Fibroblast of lung (primary cell): ENCODE measurements at places on chromosomes 2 and 18. TPM values are rescaled to one million over a fixed set of nuclear protein-coding genes. Genes with fewer than 3 reads are reported as not detected.

Gene TUBA3E
- not detected in 2 replicates for polyA plus RNA-seq

Gene AGXT
- not detected in 2 replicates for polyA plus RNA-seq

Gene ANKRD23
- polyA plus RNA-seq, result 0.41 and 0.70 TPM in 2 replicates

Gene NEUROD1
- polyA plus RNA-seq, result not detected in 2 replicates

DNA sequence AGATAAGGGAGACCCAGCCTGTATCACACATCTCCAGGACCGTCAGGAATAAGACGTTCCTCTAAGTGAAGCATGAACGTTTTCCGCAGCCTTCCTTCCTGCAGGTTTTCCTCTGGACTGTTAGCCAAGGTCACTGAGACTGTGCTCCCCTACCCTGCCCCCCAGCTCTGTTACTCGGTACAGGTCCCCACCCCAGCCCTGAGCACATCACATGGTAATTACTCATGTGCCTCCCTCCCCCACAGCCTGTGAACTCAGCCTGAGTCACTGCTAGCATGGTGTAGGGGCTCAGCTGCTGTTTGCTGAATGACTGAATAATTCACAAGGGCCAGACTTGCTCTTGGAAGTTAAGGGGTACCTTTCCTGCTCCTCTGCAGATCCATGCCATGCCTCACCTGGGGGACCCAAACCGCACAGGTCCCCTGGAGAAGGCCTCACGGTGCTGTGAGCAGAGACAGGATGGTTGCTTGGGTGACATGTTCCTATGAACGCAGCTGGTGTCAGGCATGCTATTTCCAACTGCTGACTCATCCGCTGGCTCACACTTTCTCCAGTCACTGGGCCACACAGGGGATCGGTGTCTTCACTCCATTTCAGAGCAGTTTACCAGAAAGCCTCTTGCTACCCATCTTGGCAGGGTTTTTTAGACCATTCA is 88.2 kb downstream of the PLB1 start:
- DNase-seq, result peak; percentile 96

- no peak for DNase-seq
Observed at GRCh38 chr2:226730481-226730880, 69.1 kb downstream of the IRS1 start.

DNA sequence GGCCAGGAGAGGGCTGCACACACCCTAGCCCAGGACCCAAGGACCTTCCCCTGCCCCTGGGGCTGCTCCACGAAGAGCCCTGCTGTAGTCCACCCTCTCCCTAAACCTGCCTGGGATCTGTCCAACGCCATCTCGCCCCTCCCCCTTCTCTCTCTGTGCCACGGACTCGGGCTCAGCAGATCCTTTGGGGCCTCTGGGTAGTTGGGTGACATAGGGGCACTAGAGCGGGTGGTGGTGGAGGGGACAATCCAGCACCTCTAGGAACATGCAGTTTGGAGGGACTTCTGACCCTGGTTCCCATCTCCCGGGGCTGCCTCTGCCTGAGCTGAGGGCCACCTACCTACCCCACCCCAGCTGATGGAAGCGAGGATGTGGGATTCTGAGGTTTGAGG is 7.3 kb upstream of the CRYBA2 start:
- no peak for DNase-seq

GRCh38 chr2:56047136-56047535 is 123.6 kb upstream of the EFEMP1 start:
- DNase-seq, result no peak

DNA sequence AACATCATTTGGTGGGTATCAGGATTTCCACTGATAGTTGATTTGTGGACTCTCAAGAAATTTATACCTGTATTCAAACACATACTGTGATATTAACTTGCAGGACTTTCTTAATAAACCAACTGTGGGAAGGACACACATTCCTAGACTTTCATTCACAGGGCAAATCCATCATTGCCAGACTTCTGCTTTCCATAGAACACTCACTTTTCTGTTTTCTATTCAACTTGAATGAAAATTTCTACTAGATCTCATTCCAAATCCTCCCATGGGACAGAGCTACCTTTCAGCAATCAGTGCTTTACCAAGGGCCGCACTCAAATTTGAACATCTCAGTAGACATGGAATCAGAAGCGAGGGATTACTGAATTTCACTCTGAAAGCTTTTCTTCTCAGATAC is 612.5 kb downstream of the IRS1 start:
- DNase-seq, result no peak

- DNase-seq, result no peak
Observed at GRCh38 chr2:207902821-207903220, 122.5 kb downstream of the PLEKHM3 start.

GRCh38 chr2:79770926-79771325 is 258.1 kb downstream of the CTNNA2 start:
- no peak for DNase-seq

GRCh38 chr2:172256886-172257285 is 154.2 kb upstream of the DLX2 start:
- DNase-seq, result no peak

GRCh38 chr2:73776381-73776780 is 3.5 kb downstream of the DUSP11 start:
- DNase-seq, result no peak
